ENCODE measurements at places on chromosomes 4 and X.
A peak's percentile ranks its signal among the peaks of the same experiment; 100 is the strongest.

DNA sequence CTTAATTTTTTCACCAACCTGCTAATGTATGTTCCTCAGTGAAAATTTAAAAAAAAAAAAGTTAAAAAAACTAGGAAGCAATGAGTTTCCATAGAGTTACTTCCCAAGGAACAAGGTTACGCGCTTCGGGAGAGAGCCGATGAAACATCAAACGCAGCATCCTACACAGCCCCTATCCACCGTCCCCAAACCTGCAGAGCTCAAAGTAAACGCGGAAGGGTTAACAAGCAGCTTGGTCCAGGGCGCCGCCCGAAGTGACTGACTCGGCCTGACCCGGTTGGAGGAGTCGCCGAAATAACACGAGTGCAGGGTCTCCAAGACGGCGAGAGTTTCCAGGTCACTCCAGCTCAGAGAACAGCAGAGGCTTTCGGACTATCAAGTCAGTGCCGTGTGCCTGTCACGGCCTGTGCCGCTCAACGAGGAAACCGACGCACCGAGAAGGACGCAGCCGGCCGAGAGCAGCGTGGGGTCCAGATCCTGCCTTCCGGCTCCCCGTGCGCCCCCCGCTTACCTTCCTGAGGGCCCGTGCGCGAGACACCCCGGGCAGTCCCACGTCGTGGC is 512 bp downstream of the NOP14 start:
- peak overlapping the region; percentile 79 for H3K4me3 ChIP-seq
- H3K36me3 ChIP-seq: peaks cover 5% of the 10 kb centered on the region
- peaks cover 3% of the 10 kb centered on the region for H3K4me1 ChIP-seq
- H3K27ac ChIP-seq: peak overlapping the region; percentile 91
- H3K27me3 ChIP-seq: peaks cover 6% of the 10 kb centered on the region

DNA sequence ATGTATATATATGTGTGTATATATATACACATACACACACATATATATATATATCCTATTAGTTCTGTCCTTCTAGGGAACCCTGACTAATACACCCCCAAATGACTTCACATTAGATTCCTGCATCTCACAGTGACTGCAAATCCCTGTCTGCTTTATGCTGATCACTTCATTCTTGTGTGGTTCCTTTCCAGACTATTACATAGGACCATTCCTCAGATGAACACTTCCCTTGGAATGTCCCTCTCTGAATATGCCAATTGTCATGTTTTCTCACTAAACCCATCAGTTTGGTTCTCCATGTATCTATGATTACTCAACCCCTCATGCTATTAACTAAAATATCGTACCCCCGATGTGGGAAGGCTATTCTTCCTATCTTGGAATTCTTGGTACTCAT is 605.2 kb upstream of the NR3C2 start:
- no peak overlapping the region for H3K4me3 ChIP-seq
- no peak for DNase-seq
- no peaks in the 10 kb centered on the region for H3K4me1 ChIP-seq
- no peaks in the 10 kb centered on the region for H3K36me3 ChIP-seq

- H3K27ac ChIP-seq: peak overlapping the region; percentile 85
- H3K36me3 ChIP-seq: no peaks in the 10 kb centered on the region
- 0 out of 2 replicates have a peak overlapping the region, but pooled peaks have one; percentile 1 for H3K4me3 ChIP-seq
- peaks cover 37% of the 10 kb centered on the region for H3K4me1 ChIP-seq
- no peaks in the 10 kb centered on the region for H3K27me3 ChIP-seq
Measured at GRCh38 chrX:150506486-150506885, 61.9 kb upstream of the MTM1 start.

DNA sequence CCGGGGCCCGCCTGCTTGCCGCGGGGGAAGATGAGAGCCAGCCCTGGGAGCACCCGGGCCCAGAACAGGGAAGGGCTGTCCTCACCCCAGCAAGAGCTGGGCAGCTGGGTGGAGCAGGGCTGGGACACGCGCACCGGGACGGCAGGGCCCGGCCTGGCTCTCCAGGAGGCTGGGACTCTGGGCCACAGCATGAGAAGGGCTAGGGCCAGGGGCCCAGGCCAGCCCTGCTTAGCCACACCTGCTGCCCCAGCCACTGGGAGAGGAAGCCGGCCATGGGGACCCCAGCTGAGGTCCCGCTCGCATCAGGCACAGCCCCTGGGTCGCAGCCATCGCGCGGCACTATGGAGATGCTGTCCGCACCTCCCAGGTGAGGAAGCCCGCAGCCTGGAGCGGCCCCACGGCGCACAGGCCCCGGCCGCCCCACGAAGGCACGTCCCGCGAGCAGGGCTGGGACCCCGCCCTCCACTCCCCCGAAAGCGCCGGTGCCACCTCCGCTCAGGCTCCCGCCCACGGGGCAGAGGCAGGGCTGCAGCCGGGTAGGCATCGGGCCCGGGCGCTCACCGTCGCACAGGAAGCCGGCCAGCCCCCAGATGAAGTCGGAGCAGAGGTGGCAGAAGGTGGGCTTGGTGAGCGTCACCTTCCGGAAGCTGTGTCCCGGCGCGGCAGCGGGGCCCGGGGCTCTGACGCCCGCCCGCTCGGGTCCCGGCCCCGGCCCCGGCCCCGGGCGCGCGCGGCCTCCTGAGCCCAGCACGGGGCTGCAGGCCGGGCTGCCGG is 531 bp downstream of the DGKQ start:
- H3K27me3 ChIP-seq: peaks cover 7% of the 10 kb centered on the region
- H3K27ac ChIP-seq: no peak overlapping the region
- H3K4me3 ChIP-seq: peak overlapping the region; percentile 71
- no peaks in the 10 kb centered on the region for H3K36me3 ChIP-seq

DNA sequence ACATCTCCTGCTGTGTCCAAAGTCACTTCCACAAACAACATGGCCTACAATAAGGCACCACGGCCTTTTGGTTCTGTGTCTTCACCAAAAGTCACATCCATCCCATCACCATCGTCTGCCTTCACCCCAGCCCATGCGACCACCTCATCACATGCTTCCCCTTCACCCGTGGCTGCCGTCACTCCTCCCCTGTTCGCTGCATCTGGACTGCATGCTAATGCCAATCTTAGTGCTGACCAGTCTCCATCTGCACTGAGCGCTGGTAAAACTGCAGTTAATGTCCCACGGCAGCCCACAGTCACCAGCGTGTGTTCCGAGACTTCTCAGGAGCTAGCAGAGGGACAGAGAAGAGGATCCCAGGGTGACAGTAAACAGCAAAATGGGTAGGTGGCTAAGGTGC is 123.9 kb downstream of the PDLIM5 start:
- H3K27ac ChIP-seq: 0 out of 2 replicates have a peak overlapping the region, but pooled peaks have one; percentile 14
- peaks cover 5% of the 10 kb centered on the region for H3K4me1 ChIP-seq
- H3K4me3 ChIP-seq: no peak overlapping the region
- H3K27me3 ChIP-seq: no peaks in the 10 kb centered on the region
- H3K36me3 ChIP-seq: no peaks in the 10 kb centered on the region
- DNase-seq: no peak

DNA sequence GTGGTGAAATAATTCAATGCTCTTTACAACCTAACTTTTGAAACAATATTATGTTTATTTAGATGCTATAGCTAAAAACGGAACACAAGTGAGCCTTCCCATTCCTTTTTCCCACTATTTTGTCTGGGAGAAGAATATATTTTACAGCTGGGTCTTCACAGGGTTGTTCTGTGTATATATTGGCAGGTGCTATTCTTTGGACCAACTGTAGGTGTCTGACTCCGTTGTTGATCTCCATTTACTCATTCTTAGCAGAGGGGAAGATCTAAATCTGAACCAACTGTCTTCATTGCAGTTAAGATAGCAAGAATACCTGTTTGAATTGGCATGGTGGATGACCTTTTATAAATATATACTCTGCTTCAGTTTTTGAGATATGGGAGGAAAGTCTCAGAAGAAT is 257.4 kb downstream of the CFAP299 start:
- no peaks in the 10 kb centered on the region for H3K36me3 ChIP-seq
- H3K27ac ChIP-seq: no peak overlapping the region
- no peaks in the 10 kb centered on the region for H3K4me1 ChIP-seq

DNA sequence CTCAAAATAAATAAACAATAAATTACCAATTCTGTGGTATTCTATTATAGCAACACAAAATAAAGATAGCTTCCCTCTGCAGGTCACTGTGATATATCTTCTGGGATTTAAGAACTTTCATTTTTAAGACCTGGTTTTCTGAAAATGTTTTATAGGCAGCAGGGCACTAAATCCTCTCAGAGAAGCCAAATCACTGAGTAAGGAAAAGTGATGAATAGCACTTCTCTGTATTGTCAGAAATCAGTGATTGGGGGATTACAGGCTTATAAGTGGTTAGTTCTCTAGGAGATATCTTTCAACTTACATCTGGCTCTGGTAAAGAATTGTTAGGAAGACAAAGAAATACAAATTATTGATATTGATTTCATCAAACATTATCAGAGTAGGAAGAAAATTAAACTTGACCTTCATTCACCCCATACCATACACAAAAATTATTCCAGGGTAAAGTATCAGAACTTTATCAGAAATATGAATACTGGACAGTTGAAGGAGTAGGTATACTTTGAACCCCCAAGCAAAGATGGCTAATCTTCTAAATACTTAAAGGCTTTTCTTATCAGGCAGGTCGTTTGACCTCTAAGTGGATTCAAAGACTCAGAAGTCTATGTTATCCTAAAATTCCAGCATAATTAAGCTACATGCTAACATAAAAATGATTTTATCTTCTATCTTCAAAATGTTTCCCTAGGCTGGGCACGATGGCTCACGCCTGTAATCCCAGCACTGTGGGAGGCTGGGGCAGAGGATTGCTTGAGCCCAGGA is 81.6 kb upstream of the USP9X start:
- no peak overlapping the region for H3K4me3 ChIP-seq
- H3K27ac ChIP-seq: no peak overlapping the region
- H3K4me1 ChIP-seq: no peaks in the 10 kb centered on the region
- no peaks in the 10 kb centered on the region for H3K27me3 ChIP-seq
- DNase-seq: no peak
- H3K36me3 ChIP-seq: no peaks in the 10 kb centered on the region

DNA sequence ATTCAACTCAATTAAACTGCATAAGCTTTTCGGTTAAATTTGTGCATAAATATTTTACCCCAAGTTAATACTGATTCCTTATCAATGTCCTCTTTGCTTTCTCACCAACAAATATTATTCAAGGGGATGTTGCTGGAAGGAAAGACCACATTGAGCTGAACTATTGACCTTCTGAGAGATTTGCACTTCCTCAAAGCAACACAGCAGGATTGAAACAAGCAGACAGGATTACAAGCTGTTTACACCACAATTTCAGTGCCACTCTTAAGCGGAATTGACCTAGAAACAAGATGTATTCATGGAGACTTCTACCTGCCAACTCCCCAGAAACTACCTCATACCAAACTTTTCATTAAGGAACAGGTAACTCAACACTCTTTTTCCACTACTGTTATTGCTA is 96.5 kb upstream of the DUSP21 start:
- DNase-seq: no peak
- no peak overlapping the region for H3K27ac ChIP-seq
- H3K4me1 ChIP-seq: no peaks in the 10 kb centered on the region
- H3K4me3 ChIP-seq: no peak overlapping the region

DNA sequence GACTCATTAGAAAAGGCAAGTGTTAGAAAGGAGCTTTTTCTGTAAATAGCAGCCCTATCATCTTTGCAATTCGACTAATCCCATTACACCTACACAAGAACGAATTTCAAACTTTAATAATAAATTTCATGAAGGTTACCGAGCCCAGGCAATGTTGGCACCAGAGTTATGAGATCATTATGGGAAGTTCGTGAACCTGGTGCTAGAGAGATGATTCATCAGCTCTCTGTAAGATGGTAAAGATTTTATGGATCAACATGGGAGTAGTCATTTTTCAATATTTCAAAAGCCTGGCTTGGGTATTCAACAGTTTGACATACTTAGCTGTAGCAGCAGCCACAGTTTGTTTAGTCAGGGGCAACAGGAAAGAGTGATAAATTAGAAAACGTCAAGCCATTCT is 35.8 kb downstream of the AMELX start:
- no peaks in the 10 kb centered on the region for H3K4me1 ChIP-seq
- H3K27ac ChIP-seq: no peak overlapping the region
- H3K27me3 ChIP-seq: no peaks in the 10 kb centered on the region
- no peak for DNase-seq
- H3K36me3 ChIP-seq: no peaks in the 10 kb centered on the region
- no peak overlapping the region for H3K4me3 ChIP-seq

DNA sequence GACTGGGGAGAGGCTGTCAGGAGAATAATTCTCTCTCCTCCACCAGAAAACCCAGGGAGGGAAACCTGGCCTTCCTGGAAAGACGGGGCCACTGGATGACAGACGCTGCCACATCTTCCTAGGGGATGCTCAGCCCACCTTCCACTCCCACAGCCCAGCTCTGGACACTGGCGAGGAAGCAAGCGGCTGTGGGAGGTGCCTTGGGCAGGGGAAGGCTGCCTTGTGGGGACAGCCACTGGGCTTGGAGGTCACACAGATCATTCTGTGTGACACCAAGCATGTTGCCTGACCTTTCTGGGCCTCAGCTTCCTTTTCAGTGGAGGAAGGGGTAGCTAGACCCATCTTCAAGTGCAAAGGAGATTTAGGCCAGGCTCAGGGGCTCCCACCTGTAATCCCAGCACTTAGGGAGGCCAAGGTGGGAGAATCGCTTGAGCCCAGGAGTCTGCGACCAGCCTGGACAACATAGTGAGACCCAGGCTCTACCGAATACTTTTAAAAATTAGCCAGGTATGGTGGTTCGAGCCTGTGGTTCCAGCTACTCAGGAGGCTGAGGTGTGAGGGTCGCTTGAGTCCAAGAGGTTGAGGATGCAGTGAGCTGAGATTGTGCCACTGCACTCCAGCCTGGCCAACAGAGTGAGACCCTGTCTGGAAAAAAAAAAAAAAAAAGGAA is 9.8 kb upstream of the MSX1 start:
- no peak overlapping the region for H3K27ac ChIP-seq
- H3K4me1 ChIP-seq: no peaks in the 10 kb centered on the region
- no peak overlapping the region for H3K4me3 ChIP-seq
- DNase-seq: no peak

DNA sequence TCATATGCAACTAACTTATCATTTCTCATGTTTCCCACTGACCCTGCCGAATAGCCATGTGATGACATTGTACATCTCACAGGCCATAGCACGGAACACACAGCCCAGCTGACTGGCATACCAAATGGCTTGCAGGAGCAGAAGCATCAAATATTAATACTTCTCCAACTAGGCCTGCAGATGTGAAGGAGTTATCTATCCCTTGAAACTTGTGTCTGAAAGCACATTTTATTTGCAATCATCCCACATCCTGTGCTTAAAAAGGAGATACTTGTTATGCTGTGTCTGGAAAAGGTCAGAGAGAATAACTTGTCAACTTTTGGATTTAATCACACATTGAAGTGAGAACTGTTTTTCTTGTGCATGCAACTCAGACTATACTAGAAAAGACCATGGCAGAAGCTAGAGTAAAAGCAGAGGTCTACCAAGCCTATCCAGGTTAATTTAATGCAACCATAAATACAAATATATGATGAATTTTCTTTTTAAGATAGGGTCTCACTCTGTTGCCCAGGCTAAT is 100.4 kb downstream of the IRF2 start:
- no peaks in the 10 kb centered on the region for H3K36me3 ChIP-seq
- DNase-seq: no peak
- H3K4me1 ChIP-seq: no peaks in the 10 kb centered on the region
- H3K27ac ChIP-seq: no peak overlapping the region

GRCh38 chr4:140152013-140152703 is 1.8 kb downstream of the MAML3 start:
- H3K36me3 ChIP-seq: no peaks in the 10 kb centered on the region
- H3K27ac ChIP-seq: no peak overlapping the region
- no peaks in the 10 kb centered on the region for H3K27me3 ChIP-seq
- DNase-seq: no peak
- peaks cover 3% of the 10 kb centered on the region for H3K4me1 ChIP-seq

GRCh38 chrX:22296871-22297270 is 24.2 kb downstream of the CBLL2 start:
- no peak for DNase-seq
- H3K4me3 ChIP-seq: no peak overlapping the region
- no peak overlapping the region for H3K27ac ChIP-seq
- no peaks in the 10 kb centered on the region for H3K27me3 ChIP-seq

Data from H1 (cell line).